Lung microvascular endothelial cell (primary cell): ENCODE measurements at places on chromosomes 1 and 21. TPM values are rescaled to one million over a fixed set of nuclear protein-coding genes. Genes with fewer than 3 reads are reported as not detected.

DNA sequence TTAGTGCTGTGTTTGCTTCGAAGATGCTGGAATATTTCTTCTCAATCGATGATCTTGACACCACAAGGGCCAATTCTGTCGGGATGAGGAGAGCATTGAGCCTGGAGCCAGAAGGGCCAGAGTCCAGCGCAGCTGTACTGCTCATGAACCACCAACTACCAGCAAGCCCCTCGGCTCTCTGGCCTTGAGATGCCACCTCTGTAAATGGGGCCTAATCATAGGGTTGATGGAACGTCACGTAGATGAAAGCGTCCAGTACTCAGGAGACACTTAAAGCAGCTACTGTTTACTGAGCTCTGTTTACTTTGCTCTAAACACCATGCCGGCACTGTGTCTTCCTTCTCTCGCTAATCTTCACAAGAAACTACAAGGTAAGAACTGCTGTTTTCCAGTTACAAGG lies 26.3 kb downstream of the CCDC185 start:
- DNase-seq = no peak

DNA sequence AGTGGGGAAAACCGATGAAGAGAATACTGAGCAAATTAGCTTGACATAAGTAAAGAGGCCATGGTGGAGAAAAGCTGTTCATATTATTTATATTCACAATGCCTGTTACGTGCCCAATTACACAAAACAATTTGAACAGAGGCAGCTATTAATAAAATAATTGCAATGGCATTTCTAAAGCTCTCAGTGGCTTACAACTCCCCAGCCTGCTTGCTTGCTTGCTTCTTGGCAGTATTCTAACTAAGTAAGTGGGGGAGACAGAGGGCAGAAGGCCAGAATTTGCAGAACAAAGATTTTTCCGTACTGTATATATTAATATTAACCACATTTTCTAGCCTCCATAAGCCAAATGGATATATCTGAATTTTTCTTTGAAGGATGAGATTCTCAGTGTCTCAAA lies 12.9 kb downstream of the PTPN14 start:
- no peak for DNase-seq

- DNase-seq = no peak
Observed at GRCh38 chr1:187474336-187474735, 645.6 kb downstream of the PLA2G4A start.

DNA sequence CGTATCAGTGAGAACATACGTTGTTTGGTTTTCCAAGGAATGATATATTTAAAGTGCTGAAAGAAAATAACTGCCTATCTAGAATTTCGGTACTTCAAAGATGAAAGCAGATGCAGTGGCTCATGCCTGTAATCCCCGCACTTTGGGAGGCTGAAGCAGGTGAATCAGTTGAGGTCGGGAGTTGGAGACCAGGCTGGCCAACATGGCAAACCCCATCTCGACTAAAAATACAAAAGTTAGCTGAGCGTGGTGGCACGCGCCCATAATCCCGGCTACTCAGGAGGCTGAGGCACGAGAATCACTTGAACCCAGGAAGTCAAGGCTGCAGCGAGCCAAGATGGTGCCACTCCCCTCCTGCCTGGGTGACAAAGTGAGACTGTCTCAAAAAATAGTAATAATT lies 16.4 kb downstream of the CD244 start:
- DNase-seq = no peak

GRCh38 chr1:179952186-179952585 lies 2.4 kb upstream of the CEP350 start:
- DNase-seq = no peak

- no peak for DNase-seq
Observed at GRCh38 chr1:7299994-7300393, 471.1 kb upstream of the VAMP3 start.

DNA sequence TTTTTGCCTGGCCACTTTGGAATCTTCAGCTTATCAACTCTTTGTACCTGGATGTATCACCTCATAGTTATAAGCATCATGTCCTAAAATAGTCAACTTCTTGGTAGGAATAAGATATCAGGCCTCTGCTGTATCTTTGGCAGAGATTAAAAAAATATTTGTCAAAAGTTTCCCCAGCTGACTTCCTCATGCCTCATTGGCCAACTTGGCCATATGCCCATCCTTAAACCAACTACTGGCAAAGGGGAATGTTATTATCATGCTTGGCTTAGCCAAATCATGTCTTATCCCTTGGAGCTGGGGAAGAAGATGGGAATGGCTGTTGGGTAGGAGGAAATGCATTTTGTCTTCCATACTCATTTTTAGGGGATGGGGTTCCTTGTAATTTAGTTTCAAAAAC lies 23.4 kb downstream of the NFASC start:
- no peak for DNase-seq

DNA sequence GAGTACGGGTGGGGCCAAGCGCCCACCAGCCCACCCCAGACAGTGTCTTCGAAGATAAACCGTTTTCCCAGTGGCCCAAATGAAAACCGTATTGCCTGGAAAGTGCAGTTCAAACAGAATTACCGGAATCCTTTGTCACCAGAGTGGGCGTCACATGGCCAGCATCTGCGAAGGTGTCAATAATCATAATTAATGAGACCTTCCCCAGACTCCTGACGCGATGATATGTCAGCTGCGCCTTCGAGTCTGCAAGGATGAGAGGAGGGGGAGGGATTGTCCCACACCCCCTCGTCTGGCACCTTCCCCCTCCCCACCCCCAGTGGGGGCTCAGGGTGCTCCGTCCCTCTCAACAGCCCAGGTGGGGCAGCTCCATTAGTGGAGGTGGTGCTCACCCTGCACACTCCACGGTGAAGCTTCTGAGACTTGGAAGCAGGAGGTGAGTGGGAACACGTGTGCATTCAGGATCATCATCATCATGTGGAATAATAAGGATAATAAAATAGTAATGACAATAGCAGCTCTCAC lies 215.1 kb downstream of the PTPRU start:
- no peak for DNase-seq

DNA sequence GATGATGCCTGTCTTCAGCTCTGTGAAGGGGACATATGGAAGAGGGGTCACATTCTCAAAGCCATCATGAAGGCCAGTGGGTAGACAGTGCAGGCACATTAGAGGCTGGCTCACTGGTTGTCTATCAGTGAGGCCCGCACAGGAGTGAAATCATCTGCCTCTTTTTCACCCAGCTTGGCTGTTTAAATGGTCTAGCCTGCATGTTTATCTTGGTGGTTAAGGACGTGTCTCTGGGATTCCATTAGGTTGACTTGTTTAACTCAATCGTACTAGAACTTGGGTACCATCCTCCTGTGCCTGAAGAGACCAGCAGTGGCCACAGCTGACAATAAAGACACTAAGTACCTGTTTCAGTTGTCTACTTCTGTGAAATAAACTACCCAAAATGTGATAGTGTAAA lies 219.3 kb downstream of the PLPP3 start:
- DNase-seq = no peak

GRCh38 chr1:30034627-30035521 lies 688.5 kb downstream of the MATN1 start:
- DNase-seq = peak; percentile 7

GRCh38 chr1:247211339-247211738 lies 39.5 kb upstream of the ZNF124 start:
- no peak for DNase-seq

DNA sequence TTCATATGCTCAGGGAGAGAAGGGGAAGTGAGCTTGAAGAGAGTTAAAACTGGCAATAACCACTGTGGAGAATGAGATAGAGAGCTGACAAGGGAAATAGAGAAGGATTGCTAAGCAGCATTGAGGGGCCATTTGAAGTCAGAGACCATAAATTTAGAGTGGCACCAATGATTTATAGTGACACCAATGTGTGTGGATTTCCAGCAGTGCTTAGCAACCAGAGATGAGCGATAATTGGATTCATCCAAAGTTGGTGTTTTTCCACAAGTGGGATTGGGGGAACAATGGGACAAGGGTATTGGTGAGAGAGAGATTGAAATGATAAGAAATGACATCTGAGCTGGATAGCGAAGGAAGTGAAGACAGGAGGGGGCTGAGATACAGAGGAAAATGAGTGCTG lies 114.1 kb downstream of the C1orf94 start:
- DNase-seq = no peak

GRCh38 chr1:117173006-117173405 lies 37.7 kb downstream of the VTCN1 start:
- no peak for DNase-seq

GRCh38 chr1:224980181-224980580 lies 50.7 kb downstream of the DNAH14 start:
- no peak for DNase-seq

DNA sequence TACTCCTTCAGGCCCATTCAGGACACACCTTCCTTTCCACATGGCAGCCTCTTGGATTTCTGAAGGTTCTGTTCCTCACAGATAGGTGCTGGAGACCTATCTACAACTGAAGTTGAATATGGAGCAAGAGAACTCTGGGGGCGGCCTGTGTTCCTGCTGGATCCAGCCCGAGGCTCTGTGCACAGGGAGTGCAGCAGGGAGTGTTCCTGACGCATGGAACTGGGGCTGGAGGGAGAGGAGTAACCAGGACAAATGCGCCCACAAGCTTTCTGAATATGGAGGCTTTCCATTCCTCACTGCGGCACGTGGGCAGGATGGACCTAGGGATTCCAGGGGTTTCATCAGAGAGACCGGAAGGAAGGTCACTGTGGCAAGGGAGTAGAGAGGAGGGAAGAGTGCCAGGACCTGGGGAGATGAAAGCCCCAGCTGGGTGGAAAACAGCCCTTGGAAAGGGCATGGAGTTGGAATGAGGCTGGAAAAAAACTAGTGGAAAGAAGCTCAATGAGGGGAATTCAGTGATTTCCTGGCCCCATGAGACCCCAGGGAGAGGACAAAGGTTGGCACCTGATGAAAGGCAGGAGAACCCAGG lies 12.5 kb downstream of the PM20D1 start:
- DNase-seq = no peak

DNA sequence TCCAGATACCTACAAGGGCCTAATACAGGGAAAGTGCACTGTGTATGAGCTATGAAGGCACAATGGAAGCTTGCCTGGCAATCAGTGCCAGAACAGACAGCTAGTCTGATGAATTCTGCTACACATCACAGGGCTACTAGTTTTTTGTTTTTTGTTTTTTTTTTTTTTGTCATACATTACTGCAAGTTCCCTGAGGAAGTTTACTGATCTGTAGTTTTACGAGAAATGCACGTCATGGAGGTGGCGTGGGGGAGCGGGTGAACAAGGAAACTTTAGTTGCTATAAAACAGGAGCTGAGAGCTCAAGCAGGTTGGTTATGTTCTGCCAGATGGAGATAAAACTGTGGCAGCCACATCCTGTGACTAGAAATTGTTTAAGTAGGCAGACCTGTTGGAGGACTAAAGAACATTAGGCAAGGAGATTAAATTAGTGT lies 17.7 kb downstream of the PTPRC start:
- no peak for DNase-seq

DNA sequence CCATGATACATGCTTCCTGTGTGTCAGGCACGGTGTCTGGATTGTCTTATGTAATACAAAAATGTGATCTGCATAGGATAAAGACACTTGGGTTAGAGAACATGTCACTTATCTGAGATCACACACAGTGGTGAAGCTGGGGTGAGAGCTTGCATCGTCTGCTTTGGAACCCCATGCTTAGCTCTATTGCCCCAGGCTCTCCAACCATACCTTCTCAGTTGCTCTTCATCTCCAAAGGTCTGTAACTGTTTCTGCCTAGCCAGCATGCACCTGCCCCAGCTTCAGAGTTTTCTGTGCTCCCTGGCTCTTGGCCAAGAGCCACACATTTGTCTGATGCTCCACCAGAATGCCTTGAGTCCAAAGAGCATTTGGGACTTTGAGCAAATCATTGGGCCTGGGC lies 93.9 kb upstream of the COG2 start:
- no peak for DNase-seq

GRCh38 chr1:57357462-57357861 lies 66.4 kb downstream of the DAB1 start:
- DNase-seq = no peak

DNA sequence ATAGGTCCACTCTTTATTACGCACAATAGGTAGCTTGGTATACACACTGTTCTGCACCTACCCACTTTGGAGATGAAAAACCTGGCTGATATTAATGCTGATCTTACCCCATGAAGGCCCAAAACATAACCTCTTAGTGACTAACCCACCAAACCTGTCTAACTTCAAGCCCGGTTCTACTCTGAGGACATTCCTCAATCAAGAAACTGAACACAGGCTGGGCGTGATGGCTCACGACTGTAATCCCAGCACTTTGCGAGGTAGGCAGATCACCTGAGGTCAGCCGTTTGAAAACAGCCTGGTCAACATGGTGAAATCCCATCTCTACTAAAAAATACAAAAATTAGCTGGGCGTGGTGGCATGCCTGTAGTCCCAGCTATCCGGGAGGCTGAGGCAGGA lies 50.5 kb downstream of the EYA3 start:
- no peak for DNase-seq

GRCh38 chr1:154773551-154773950 lies 96.5 kb downstream of the KCNN3 start:
- DNase-seq = no peak

GRCh38 chr1:46041974-46042373 lies 90.5 kb downstream of the PIK3R3 start:
- no peak for DNase-seq

DNA sequence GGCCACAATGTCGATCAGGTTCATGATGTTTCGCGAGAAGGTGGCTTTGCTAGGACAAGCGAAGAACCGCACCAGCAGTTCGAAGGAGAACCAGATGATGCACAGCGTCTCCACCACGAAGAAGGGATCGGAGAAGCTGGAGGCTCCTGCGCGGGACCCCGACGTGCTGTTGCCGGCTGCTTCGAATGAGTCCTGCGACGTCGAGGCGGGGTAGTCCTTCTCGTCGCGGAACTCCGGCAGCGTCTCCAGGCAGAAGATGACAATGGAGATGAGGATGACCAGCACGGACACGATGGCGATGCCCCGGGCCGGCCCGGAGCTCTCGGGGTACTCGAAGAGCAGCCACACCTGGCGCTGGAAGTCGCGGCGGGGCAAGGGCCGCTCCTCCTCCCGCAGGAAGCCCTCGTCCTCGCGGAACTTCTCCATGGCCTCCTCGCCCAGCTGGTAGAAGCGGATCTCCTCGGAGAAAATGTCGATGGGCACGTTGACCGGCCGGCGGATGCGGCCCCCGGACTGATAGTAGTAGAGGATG lies 869 bp downstream of the KCNA3 start:
- no peak for DNase-seq

Gene SLC35F3
- total RNA-seq = not detected in 2 replicates

Gene PTAFR
- under 0.01 TPM in 2 replicates for total RNA-seq

Gene NBPF6
- total RNA-seq = not detected in 2 replicates

Gene TMEM82
- not detected in 2 replicates for total RNA-seq

Gene C8A
- not detected in 2 replicates for total RNA-seq

Gene OR2AK2
- not detected in 2 replicates for total RNA-seq

Gene NEXN
- 1.3 and 6.3 TPM in 2 replicates for total RNA-seq

Gene C1orf87
- not detected in 2 replicates for total RNA-seq

Gene RYR2
- under 0.01 and 0.22 TPM in 2 replicates for total RNA-seq

Gene AZIN2
- 0.60 and 0.65 TPM in 2 replicates for total RNA-seq

Gene SHISAL2A
- not detected in 2 replicates for total RNA-seq

Gene NIBAN1
- 0.60 and 1.7 TPM in 2 replicates for total RNA-seq

Gene TMEM201
- 2.0 and 3.6 TPM in 2 replicates for total RNA-seq

Gene RAB7B
- not detected in 2 replicates for total RNA-seq

Gene DNAH14
- 3.5 and 4.8 TPM in 2 replicates for total RNA-seq

Gene SEMA6C
- 4.8 and 12.7 TPM in 2 replicates for total RNA-seq

Gene ANKRD65
- total RNA-seq = under 0.01 and 0.22 TPM in 2 replicates

Gene AGMAT
- under 0.01 and 0.44 TPM in 2 replicates for total RNA-seq

Gene ADGRB2
- 0.20 and 0.22 TPM in 2 replicates for total RNA-seq

Gene CLCA4
- not detected in 2 replicates for total RNA-seq

Gene SPRR2B
- not detected in 2 replicates for total RNA-seq

Gene TSPAN2
- 0.79 and 0.87 TPM in 2 replicates for total RNA-seq

Gene TMEM125
- not detected in 2 replicates for total RNA-seq

Gene GBP6
- total RNA-seq = not detected in 2 replicates

Gene SYT14
- under 0.01 TPM in 1 of 2 replicates, not detected in the other for total RNA-seq

Gene SPRR2A
- total RNA-seq = not detected in 2 replicates

Gene HSD11B1
- under 0.01 TPM in 1 of 2 replicates, not detected in the other for total RNA-seq
